ENCODE measurements at places on chromosomes 12 and 14.
A peak's percentile ranks its signal among the peaks of the same experiment; 100 is the strongest.

DNA sequence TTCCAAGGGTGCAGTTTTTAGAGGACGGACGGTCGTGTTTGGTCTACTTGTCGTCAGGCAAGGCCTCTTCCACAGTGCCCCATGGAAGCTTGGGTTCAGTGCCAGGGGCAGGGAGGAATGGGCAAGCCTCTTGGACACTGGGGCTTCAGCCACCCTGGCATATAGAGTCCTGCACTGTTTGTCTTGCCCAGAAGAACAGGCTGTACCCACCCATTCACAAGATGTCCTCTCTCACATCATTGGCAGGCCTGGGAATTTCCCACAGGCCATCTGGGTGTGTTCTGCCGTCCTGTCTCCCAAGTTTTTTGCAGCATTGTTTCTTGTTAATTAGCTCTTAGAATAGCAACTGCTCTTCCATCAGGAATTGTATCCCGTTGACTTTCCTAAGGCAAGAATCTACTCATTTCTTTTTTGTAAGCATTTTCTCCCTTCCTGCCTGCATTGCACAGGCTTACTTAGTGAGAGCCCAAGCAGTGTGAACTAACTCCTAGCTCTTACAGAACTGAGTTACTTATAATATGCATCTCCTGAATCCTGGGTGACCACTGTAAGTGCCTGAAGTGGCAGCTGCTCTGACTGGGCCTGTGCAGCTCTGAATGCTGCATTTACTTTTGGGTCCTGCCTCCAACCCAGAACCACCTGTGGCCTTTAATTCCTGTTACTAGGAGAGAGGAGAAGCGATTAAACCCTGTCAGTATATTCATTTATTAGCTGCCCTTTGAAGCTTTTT, 149.4 kb upstream of the HIF1A start:
- DNase-seq = no peak

GRCh38 chr14:73344319-73344718, 107.0 kb downstream of the PAPLN start:
- DNase-seq = no peak

DNA sequence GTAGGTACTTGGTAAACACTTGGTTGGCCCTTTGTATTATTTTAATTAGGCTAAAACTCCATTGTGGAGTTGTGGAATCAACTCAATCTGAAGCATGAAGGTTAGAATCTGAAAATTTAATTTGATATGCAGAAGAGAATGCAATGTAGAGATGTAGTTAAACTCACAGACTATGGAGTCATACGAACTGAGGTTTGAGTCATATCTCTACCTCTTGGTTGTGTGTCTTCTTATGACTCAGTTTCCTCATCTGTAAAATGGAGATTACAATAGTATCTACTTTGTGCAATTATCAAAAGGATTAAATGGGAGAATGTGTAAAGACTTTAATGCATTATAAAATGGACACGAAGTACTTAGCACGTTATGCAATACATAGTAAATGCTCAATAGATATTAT, 146.0 kb upstream of the IFNG-AS1 start:
- no peak for DNase-seq

GRCh38 chr14:88902850-88903249, 78.4 kb downstream of the TTC8 start:
- DNase-seq = no peak

DNA sequence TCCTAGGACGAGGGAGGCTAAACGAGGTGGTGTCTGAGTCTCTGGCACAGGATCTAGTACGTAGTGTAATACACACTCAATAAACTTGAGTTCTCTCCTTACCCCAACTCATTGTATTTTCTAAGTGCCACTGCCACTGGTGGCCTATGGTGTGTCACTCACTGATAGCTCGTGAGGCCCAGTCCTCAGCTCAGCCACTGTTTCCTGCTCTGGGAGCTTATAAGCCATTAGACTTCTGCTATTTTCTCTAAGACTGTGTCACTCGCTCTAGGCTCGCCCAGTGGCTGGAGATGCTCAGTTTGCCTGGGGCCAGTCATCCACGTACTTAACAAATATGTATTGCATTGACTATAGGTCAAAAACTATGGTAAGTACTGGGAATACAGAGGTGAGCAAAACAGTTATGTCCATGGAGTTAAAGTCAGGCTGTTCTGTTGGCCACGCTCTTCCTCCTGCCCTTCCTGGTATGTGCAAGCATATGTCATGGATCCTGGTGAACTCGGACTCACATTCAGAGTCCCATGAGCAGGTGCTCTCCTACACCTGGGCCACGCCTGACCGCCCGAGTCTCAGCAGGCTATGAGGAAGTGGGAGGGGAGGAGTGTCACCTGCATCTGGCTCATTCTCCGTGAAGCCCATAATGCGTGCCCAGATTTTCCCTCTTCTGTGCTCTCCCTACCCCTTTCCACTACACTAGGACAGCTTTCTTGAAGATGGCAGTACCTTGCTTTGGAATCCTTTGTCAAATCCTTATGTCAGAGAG, 41.6 kb downstream of the DEGS2 start:
- DNase-seq = no peak

- no peak for DNase-seq
Measured at GRCh38 chr12:40745386-40745785, 53.1 kb downstream of the CNTN1 start.

- no peak for DNase-seq
Measured at GRCh38 chr14:100838493-100839314, 12.8 kb downstream of the MEG3 start.

DNA sequence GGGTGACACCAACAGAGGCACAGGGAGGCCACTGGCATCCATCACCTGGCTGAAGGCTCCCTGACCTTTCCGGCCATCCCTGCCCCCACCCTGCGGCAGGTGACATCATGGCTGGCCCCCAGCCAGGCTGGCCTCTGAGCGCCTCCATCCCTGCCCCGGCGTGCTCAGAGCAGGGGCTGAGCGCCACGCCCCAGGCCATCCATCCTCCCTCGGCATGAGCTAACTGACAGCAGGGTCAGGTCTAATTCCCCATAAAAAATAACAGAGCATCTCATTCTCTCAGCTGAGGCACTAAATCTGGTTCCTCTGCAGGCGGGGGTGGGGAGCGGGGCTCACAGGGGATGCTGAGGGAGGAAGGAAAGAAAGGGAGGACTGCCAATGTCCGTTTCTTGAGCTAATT, 50.7 kb downstream of the PRIMA1 start:
- no peak for DNase-seq

- DNase-seq = peak; percentile 18
Measured at GRCh38 chr14:43687921-43688320, 819.2 kb downstream of the FSCB start.

DNA sequence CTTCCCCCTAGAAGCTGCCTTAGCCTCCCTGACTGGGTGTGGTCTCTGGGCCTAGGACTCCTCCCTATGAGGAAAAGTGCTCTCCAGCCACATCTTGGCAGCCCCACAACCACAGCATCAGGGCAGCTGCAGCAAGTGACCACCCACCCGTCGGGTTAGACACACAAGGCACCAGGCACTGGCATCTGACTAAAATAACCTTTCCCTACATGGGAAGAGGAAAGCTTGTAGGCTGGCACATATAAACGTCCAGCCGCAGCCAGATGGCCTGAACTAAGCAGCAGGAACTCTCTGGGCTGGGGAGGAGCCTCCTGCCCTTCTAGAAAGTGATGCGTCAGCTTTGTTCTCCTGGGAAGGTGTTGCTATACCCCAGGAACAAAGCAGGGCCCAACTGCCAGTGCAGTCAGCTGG, 328.7 kb downstream of the DPF3 start:
- no peak for DNase-seq

DNA sequence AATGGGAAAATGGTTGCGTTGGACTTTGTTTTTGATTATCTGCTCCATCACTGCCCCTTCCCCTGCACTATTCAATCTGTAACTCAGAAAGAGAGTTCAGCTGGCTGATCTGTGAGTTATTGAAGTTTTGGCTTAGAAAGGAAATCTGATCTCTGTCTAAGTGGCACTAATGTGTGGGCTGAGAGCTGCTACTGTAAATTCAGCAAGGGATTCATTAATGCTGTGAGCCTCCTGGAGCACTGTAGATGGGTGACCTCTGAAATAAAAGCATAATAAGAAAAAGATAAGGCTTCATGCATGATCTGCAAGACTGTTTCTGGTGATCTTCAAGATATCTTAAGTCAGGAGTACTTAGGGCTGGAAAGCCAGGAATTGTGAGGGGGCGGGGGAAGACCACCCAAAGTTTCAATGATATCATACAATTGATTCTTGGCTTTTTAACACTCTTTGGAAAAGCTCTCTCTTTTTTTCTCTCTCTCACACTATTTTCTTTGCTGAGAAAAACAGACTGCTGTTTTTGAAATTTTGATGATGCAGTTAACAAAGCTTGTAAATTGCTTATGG, 101.1 kb downstream of the C12orf75 start:
- DNase-seq = no peak

DNA sequence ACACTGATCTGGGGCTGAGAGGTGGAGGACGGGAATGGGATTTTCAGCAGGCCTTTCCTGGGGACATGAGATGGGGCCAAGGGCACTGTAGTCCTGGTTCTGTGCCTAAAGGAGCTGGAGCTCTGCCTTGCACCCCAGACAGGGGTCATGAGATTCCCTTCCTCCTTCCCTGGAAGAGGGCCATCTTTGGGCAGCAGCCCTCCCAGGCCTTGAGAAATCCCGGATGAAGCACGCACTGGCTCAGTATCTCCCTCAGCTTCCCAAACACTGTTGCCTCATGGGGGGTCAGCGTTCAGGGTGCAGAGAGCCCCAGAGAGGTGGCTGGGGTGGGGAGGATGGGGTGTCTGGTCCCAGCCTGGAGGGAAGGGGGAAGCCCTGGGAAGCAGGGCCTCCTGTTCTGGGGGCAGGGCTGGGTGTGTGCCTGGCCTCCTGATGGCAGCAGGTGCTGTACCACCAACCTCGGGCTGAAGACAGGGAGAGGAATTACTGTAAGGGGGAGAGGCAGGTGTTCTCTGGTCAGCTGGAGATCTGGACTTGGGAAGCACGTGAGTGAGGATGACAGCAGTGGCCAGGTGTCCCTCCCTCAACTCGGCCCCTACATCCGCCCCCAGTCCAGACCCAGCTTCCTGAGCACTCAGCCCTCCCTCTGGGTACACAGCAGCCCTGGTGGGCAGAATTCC, 8.4 kb upstream of the NR4A1 start:
- no peak for DNase-seq

DNA sequence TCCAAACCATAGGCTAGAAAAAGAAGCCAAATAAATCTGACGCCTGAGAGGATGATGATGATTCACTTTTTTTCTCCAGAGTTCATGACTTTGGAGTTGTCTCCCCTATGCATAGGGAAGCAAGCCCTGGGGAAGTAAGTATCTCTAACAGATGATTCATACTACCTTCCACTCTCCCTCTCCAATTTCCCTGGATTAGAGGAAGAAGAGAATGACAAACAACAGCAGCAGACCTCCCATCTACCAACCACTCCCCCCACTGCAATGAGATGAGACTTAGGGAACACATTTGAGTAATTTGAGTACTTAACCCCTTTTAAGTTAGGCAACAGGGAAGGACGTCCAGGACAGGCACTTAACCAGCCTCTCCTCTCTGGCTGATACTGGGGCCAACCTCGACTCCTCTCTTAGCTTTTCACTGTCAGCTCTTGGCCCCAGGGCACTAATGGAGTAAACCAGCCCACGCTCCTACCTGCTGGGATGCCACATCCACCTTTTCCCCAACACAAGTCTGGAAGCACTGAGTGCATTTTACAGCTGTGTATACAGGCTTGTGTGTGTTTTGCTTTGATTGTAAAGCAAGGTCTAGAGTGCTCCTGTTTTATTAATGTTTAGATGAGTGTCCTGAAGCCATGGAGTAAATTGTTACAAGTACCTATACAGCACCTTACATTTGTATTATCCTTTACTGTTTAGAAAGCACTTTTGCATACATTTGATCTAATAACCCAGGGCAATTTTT, 180.7 kb downstream of the PHLDA1 start:
- DNase-seq = peak; percentile 39

- peak; percentile 27 for DNase-seq
Measured at GRCh38 chr12:92951006-92951405, 21.9 kb upstream of the EEA1 start.

GRCh38 chr12:113064395-113065125, 8.0 kb downstream of the DTX1 start:
- no peak for DNase-seq

DNA sequence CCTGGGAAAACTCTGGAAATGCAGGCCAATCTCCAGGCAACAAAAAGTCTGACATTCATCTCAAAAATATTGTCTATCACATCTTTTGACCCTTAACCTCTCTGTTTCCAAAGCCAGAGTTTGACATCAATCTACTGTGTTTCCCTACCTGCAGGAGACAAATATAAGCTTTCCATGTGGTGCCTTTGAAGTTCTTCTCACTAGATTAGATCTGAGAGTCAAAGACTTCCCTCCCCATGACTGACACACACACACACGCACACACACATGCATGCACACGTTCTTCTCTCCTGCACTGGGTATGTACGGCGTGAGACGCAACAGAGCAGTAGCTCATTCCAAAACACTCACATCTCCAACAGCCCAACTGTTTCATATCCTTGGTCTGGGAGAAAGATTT, 8.1 kb upstream of the ITPR2 start:
- DNase-seq = no peak

DNA sequence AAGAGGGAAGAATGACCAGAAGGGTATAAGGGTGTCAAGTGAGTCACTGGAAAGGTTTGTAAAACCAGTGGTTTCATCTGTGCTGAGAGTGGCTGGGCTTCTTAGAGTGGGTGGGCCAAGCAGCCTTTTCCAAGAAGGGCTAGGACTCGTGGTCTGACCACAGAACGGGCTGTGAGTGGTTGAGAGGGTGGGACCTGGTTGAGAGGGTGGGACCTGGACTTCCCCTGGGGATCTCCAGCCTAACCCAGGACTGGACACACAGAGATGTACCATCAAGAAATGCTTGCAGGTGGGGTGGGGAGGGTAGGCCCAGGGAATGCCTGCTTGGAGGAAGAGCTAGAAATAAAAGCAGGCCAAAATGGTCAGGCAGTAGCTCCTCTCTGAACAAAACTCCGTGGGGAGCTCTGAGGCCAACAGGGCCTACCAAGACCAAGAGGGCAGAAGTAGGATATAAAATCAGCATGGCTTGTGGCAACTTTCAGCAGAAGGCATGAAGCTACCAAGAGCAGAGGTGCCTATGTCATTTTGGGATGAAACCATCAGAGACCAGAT, 140.5 kb downstream of the FOXN3 start:
- DNase-seq = peak; percentile 91

- DNase-seq = no peak
Measured at GRCh38 chr12:96238336-96239047, 44.3 kb downstream of the ELK3 start.

DNA sequence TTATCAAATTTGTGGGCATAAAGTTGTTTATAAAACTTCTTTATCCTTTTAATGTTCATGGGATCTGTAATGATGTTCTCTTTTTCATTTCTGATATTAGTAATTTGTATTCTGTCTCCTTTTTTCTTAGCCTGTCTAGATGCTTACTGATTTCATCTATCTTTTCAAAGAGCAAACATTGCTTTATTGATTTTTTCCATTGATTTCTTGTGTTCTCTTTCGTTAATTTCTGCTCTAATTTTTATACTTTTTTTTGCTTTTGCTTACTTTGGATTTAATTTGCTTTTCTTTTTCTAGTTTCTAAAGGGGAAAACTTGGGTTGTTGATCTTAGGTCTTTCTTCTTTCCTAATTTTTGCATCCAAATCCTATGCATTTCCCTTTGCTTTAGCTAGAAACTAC, 42.5 kb downstream of the CRADD start:
- DNase-seq = no peak

- DNase-seq = no peak
Measured at GRCh38 chr12:101671157-101671791, 26.2 kb upstream of the CHPT1 start.
